ENCODE measurements at places on chromosomes 5 and 9.

- DNase-seq: no peak
Observed at GRCh38 chr5:68883436-68883835, 210.4 kb upstream of the SLC30A5 start.

- DNase-seq: no peak
Observed at GRCh38 chr9:7028591-7028990, 270.8 kb downstream of the KDM4C start.

- DNase-seq: no peak
Observed at GRCh38 chr5:106380736-106381135, 1290.0 kb downstream of the EFNA5 start.

DNA sequence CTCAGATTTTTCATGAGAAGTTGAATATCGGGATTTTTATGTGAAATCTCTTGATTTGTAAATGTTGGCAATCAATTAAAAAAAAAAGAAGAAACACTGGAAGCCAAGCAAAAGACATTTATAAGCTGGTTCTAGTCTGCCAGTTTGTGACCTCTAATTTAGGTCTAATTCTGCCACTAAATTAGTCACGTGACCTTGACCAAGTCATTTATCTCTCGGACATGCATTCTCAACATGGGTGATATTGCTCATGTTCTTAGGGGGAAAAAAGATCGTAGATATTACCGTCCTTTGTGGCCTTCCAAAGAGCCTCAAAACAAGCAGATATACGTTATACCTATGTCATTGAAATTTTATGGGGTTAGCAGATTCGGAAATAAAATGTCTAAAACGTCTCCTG, 52.9 kb upstream of the PTPDC1 start:
- DNase-seq: no peak

DNA sequence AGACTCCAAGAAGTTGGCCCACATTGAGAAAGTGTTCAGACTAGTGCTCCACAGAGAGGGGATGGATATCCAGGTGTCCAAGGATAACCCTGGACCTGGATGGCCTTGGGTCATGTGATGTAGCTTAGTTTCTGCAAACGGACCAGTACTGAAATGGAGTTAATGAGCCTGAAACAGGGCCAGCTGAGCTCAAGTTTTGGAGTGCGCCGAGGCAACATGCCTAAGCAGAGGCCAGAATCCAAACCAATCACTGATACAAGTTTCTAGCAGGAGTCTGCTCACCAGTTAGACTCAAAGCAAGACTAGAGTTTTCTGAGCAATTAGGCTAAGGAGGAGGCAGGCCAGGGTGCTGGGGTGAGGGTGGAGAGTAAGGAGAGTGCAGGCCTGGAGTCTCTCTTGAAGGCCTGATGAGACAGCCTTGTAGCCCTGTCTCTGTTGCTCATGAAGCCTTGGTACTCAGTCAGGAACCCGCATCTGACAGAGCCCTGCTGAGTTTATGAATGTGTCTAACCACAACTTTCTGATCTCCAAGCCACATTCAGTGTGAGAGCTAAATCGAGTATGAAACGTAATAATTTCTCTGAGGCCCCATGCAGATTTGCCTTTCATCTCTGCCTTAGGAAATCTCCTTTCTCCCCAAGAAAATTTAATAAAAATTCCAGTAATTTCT, 68.9 kb upstream of the EQTN start:
- DNase-seq: no peak

- DNase-seq: no peak
Observed at GRCh38 chr9:134935056-134935640, 17.4 kb upstream of the FCN1 start.

- DNase-seq: no peak
Observed at GRCh38 chr9:131666029-131666428, 73.8 kb downstream of the RAPGEF1 start.

DNA sequence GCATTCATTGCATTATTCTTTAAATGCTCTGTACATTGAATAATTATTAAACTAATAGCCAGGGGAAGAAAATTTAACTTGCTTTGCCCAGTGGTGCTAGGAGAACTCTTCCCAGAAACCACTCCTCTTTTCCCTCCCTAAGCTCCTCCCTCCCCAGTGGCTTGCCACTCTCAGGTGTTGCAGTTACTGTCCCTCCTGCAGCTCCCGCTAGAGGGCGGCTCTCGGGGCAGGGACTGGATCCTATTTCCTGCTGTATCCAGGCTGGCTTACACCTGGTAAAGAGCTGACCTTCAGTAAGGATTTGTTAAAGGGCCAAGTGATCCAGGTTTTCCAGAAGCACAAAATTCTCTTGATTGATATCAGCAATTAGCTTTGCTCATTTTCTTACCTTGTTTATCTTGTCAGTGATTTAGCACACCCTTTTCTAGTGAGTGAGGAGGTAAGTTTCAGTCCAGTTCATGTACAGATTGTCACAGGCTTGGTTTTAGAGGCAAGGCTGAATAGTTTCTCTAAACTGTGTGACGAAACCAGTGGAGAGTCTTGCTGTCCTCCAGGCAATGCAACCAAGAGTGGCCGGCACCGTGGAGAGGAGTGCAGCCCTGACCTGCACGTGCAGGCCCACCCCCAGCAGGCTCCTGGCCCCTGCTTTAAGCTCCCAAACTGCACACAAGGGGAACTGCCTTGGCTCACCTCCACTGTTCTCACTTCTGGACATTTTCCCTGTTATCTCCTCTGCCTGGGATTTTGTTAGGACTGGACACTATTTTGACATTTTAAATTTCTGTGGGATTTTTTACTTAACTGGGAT, 423.8 kb downstream of the SPOCK1 start:
- no peak for DNase-seq

DNA sequence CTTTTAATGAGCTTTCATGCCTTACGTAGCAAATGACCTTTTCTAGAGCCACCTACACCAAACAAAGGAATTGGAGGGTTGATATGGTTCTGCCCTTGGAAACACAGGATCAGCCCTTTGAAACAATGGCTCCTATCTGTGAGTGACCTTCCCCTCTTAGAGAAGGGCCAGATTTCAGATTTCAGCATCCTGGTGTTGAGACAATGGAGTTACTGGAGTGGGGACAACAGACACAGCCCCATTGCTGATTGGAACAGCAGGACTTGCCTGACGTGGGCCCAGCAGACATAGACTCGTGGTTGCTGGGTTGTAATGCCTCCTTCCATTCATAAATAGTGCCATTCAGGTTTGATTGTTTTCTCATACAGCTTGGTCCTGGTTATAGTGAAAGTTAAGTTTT, 96.0 kb downstream of the GALNT10 start:
- no peak for DNase-seq

GRCh38 chr5:163260961-163261360, 176.4 kb upstream of the CCNG1 start:
- no peak for DNase-seq

- DNase-seq: no peak
Observed at GRCh38 chr5:138028971-138029365, 3.9 kb downstream of the FAM13B start.

DNA sequence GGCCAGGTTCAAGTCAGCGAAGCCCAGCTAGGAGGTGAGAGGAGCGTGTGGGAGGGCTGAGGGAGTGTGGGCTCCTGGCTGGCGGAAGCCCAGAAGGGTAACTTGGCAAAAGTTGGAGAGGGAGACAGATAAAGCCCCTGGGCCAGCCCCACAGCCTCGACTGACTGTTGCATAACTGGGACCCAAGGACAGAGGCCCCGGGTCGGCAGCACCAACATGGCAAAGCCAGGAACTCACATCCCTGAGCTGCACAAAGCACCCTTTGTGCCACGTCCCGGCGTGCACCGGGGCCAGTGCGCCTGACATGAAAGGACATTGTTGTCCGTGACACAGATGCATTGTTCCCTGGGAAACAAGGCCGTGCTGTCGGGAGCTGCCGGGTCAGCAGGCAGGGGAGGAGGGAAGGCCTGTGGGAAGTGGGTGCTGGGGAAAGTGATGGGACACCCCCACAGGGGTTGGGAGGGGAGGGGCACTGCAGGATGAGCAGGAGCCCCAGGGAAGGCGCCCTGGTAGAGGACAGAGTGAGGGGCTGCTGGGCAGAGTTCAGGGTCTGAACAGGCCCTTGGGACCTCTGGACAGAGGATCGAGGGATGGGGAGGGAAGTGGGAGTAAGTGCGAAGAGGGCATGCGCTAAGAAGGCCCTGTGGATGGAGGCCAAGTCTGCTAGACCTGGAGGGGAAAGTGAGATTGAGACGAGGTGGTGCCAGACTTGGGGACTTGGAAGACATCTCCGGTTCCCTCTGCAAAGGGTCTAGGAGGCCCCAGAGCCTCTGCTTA, 13.0 kb upstream of the DPM2 start:
- DNase-seq: no peak

DNA sequence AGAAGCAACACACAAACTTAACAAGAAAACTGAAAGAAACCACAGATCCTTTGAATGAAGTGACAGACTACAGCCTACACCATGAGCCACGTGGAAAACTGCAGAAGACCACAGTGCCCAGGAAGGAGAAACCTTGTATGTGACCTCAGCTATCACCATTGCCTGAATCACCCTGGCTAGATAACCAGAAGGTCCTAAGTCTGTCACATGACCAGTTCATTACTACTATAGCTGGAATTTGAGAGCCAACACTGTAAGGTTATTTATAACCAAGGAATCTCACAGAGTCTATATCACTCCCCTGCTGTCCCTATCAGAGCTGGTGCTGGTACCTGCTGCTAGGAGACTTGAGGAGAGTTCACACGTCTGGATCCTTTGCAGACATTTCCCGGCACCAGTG, 90.3 kb upstream of the FBXL17 start:
- no peak for DNase-seq
